ENCODE measurements at places on chromosomes 5 and 9. TPM values are rescaled to one million over a fixed set of nuclear protein-coding genes. Genes with fewer than 3 reads are reported as not detected.

DNA sequence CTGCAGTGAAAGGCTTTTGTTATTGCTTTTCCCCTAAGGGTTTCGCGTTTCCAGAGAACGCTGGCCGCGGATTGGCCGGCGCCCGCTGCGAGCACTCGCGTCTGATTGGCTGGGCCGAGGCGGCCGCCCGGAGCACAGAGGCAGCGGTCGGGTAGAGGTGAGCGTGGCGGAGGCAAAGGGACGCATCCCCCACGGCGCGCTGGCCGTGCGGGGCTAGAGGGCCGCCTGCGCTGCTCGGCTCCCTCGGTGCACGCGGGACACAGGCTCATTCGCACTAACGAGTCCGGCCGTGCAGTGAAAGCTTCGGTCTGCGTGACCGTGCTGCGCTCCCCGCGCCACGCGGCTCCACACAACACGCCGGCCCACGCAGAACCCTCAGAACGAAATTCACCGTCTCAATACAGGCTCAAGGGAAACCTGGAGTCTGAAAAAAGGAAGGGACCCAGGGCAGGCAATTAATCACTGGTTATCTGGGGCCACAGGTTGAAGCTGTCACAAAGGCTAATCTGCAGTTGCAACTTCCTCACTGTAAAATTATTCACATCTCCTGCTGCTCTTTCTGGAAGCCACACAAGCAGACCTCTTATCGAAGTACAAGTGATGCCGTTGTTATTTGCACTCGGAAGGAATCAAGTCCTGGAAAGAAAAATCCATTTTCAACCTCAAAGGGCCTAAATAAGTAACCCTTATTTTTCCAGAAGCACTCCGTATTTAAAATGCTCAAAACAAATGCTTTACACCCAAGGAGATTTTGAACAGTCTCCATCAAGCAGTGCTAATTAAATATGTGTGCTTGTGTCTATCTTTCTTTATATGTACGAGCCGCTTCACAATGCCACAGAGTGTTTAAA lies 94.6 kb downstream of the ZNF608 start:
- DNase-seq = no peak
- H3K4me1 ChIP-seq = peaks cover 30% of the 10 kb centered on the region
- H3K27ac ChIP-seq = peak overlapping the region; percentile 82

Gene SGCD
- total RNA-seq = 10.6 TPM

Gene PCDHGB5
- total RNA-seq = 17.5 TPM

GRCh38 chr5:1670351-1670750 lies 129.3 kb downstream of the MRPL36 start:
- peaks cover 58% of the 10 kb centered on the region for H3K27me3 ChIP-seq
- no peaks in the 10 kb centered on the region for H3K4me1 ChIP-seq
- no peaks in the 10 kb centered on the region for H3K36me3 ChIP-seq
- H3K4me3 ChIP-seq = no peak overlapping the region
- H3K27ac ChIP-seq = no peak overlapping the region
- DNase-seq = peak; percentile 4

Gene UBE2R2
- total RNA-seq = 12.7 TPM

- no peak overlapping the region for H3K4me3 ChIP-seq
- H3K27me3 ChIP-seq = no peaks in the 10 kb centered on the region
- H3K36me3 ChIP-seq = no peaks in the 10 kb centered on the region
- H3K27ac ChIP-seq = no peak overlapping the region
- H3K4me1 ChIP-seq = peaks cover 30% of the 10 kb centered on the region
Observed at GRCh38 chr9:88949425-88949824, 41.8 kb upstream of the S1PR3 start.
